ENCODE measurements at places on chromosomes 5 and 9.

- no peak for DNase-seq
Measured at GRCh38 chr9:98978231-98978681, 34.5 kb downstream of the COL15A1 start.

DNA sequence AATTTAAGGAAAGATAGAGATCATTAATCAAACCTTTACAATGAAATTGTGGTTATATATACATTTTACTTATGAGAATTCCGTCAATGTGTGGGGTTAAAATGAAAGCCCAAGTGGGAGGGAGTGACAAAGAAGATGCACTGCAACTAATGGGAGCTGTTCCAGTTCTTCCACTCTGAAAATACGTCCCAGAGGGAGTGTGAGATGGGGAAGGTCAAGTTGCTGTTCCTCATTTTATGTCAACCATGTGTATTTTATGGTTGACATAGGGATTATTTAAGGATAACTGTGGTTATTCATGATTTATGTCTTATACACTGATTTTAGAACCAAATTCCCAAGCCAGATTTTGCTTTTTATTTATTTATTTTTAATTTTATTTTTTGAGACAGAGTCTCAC, 14.2 kb upstream of the RGS3 start:
- DNase-seq, result no peak

GRCh38 chr5:88878976-88879375, 4.0 kb downstream of the MEF2C start:
- no peak for DNase-seq

GRCh38 chr5:16810208-16810854, 125.8 kb downstream of the MYO10 start:
- DNase-seq, result no peak

GRCh38 chr5:155676967-155677366, 650.0 kb upstream of the SGCD start:
- no peak for DNase-seq

DNA sequence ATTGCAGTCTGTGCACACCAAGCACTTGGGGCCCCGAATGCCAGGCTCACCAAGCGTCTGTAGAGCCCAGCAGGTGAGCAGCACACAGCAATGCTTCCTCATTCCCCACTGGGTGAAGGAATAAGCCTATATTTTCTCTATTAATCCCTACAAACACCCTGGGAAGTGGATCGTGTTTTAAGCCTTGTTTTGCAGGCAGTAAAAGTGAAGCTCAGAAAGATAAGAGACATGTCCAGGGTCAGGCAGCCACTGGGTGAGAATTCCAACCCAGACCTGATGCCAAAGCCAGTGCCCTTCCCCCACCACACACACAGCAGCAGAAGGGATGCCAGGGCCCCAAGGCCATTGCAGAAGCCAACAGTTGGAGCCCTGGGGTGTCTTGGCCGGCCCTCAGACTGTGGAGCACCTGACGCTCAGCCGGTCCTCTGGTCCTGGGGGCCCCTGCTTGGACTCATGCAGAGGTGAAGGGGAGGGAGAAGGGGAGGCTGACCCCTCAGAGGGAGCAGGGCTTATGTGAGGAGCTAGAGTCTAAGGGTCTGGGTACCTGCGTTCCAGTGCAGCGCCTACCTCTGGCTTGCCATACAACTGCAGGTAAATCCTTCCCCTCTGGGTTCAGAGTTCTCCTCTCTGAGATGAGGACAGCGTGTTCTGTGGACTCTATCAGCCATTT, 26.3 kb upstream of the SYNPO start:
- DNase-seq, result no peak

DNA sequence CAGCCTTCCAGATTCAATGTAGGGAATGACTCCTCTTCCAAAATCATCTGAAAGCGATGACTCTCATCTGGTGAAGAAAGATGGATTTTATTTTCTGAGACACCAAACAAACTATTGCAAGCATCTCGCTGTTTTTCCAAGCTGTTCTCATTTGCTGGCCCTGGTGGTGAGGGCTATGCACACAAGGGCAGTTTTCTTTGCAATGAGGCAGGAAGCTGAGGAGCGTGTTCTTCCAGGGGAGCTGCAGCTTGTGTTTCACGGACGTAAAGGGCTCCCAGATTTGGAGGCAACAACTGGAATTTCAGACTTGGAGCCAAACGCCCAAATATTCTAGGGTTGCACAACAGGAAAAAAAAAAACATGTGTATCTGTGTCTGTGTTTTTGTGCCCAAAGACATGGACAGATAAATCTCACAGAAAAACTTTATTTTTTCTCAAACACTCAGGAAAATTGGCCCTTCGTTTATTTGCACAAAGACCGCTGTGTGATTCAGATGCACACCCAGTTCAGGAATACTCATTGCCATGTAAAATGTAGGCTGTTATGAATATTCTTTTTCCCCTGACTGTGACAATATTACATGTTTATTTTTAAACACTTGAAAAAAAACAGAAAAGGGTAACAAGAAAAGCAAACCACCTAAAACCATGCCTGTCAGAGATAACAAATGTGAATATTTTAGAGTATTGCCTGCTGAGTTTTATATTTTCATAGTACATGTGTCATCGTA, 151.3 kb downstream of the GAS1 start:
- no peak for DNase-seq

DNA sequence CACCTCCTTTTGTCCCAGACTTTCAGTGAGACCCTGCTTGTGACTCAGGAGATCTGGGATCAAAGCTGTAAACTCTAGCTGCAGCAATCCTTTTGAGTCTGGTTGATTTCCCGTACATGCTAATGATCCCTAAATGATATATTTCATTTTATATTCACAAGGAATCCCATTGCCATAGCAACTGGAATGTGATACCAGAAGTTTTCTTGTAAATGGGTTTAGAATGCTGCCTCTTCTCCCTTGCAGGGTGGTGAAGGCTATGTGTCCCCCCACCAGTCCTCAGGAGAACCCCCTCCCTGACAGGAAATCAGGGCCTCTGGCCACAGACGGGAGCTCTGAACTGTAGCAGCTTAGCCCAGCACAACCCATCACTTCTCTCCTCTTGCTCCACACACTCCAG, 215.0 kb downstream of the FSTL4 start:
- DNase-seq, result no peak

- no peak for DNase-seq
Measured at GRCh38 chr5:164962329-164962961, 1457.0 kb downstream of the MAT2B start.

DNA sequence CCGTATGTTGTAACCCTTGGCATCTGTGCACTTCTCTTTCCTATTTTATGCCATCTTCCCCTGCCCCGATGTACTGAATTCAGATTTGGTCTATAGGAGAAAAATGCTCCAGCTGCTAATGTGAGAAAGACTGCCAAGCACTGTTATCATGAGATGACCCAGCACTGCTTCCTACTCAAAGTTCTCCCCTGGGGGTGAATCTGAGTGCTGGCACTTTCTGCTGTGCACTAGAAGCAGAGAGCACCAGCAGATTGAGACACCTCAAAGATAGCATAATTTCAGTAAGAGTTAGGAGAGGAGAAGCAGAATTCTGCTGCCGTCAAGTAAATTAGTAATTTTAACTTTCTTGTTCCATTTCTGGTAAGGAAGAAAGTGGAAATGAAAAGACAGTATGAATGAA, 92.8 kb upstream of the ACOT12 start:
- no peak for DNase-seq

Data from activated T-cell treated with anti-CD3 and anti-CD28 coated beads, Interleukin-2, amount 50 U/mL, for 4 hours (primary cell).